M059J (cell line): ENCODE measurements at places on chromosomes 13 and 19. TPM values are rescaled to one million over a fixed set of nuclear protein-coding genes. Genes with fewer than 3 reads are reported as not detected.

DNA sequence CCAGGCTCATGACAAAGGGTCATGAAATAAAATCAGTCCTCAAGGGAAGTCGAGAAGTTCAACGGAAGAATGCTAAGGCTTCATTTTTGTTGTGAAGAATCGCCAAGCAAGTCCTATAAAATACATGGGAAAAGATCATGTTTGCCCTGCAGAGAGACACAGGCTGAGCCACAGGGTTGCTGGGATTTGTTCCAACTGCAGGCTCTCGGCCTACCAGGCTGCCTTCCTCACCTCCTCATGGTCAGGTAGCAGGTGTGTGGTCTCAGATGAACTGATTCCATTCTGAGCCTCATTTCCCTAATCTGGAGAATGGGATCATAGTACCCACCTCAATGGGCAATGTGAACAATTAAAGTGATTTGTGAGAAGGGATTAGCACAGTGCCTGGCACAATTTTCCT, 114.9 kb upstream of the SPATA13 start:
- DNase-seq, result no peak

- no peak for DNase-seq
These were observed 397.5 kb downstream of the COG6 start for GRCh38 chr13:40052954-40053353.

GRCh38 chr13:75931116-75931515, 295.0 kb downstream of the LMO7 start:
- DNase-seq, result no peak

GRCh38 chr19:51750400-51751094, 1.1 kb downstream of the FPR1 start:
- DNase-seq, result peak; percentile 89

DNA sequence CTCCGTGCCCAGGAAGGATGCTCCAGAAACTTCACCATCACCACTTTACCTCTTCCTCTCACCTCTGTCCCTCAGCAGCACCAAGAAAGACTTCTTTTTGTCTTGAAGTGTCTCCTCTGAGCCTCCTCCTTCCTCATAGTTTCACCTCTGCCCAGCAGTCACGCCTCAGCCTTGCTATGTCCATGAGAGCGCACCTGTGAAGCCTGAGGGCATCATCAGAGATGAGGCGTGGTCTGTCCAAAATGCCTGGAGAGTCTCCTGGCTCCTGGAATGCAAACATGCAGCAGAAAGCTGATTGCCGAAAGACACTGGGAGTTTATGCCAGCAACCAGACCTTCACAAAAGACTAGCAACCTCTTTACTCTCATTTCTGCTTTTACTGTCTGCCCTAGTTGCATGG, 336.6 kb downstream of the TEX29 start:
- no peak for DNase-seq

- peak; percentile 63 for DNase-seq
These were observed 1.9 kb downstream of the RRAS start for GRCh38 chr19:49637821-49638738.

- peak; percentile 31 for DNase-seq
These were observed 41.9 kb downstream of the TBC1D4 start for GRCh38 chr13:75440100-75440499.

Gene REEP6
- total RNA-seq, result 5.2 and 6.3 TPM in 2 replicates
